ENCODE measurements at places on chromosomes 2 and 18. TPM values are rescaled to one million over a fixed set of nuclear protein-coding genes. Genes with fewer than 3 reads are reported as not detected.

POTEJ gene
- not detected for total RNA-seq

DSG3 gene
- total RNA-seq = not detected

OXER1 gene
- 3.7 TPM for total RNA-seq

DNA sequence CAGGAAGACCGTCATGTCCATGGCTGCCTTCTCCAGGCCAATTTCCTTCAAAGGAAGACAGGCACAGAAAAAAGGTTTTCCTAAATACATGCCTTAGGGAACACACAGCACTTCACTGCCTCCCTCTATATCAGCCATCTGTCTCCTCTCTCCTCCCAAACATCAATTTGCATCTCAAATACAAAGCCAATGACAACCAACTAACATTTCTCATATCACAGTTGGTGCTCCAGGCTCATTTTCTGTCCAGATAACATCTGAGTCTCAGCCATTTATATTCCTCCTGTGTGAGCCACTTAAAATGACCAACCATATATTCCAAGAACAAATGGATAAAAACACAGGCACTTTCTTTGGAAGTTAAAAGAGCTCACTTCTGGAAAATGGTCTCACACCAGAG, 62.5 kb upstream of the ACAA2 start:
- DNase-seq = no peak
- no peaks in the 10 kb centered on the region for H3K4me1 ChIP-seq
- H3K4me3 ChIP-seq = no peak overlapping the region
- no peaks in the 10 kb centered on the region for H3K27me3 ChIP-seq
- no peak overlapping the region for H3K27ac ChIP-seq
